ENCODE measurements at places on chromosomes 3 and 15.

DNA sequence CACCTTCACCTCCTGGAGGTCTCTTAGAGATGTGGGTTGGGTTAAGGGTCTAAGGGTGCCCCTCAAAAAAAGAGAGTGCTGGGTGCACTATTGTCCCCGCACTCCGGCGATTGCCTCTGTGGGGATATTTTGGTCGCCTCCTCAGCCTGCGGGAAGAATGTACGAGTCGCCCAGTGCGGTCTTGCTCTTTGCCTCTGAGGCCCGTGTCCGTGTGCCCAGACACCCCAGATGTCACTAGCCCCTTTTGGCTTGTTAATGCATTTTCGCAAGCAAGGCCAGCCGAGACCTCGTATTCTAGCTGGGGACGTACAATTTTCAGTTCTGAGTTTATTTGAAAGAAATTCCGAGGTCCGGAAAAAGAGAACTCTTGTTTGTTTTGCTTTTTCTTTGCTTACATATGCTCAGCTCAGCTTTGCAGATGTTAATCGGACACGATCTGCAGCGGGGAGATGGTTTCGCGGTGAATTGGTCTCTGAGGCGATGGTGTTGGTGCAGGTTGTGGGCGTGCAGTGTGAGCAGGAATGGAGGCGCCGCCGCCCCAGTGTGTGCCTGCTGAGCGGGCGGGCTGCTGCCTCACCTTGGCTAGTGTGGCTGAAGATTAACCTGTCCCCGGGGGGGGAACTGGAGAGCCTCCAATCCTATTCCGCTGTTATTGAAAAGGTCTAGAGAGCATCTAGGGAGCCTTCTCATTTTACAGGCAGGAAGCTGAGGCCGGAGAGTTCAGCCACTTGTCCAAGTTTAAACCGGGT lies 1.4 kb downstream of the ST6GAL1 start:
- no peak for DNase-seq

- DNase-seq, result no peak
These were observed 16.5 kb upstream of the CYP11A1 start for GRCh38 chr15:74383695-74384565.

DNA sequence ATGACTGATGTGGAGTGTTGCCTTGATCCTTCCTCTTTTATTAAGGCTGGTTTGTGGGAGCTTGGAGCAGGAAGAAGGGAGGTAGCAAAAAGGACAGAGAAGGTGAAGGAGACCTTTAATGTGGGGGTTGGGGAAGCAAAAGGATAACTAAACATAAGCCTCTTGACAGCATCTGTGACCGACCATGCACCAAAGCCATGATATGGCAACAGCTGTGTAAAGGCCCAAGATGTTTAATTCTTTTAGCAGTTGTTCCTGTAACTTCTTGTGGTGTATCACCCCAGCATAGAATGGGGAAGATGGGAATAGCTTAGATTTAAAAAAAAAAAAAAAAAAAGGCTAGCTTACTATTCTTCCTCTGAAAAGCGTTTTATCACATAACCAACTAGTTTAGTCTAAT lies 194.7 kb downstream of the KLHL25 start:
- DNase-seq, result no peak

DNA sequence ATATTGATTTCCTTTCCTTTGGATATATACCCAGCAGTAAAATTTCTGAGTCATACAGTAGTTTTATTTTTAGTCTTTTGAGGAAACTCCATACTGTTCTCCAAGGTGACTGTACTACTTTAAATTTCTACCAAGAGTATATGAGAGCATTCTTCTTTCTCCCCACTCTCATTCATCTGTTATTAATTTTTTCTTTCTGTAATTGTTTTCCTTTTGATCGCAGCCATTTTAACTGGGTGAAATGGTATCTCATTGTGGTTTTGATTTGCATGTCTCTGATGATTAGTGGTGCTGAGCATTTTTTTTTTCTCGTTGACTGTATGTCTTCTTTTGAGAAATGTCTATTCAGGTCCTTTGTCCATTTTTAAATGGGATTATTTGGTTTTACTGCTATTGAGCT lies 18.3 kb upstream of the VGLL3 start:
- DNase-seq, result no peak

- no peak for DNase-seq
These were observed 144.2 kb downstream of the IL1RAP start for GRCh38 chr3:190658106-190658505.

GRCh38 chr3:98058244-98058960 lies 23.3 kb upstream of the GABRR3 start:
- no peak for DNase-seq

GRCh38 chr3:177530908-177531307 lies 333.6 kb upstream of the TBL1XR1 start:
- no peak for DNase-seq

DNA sequence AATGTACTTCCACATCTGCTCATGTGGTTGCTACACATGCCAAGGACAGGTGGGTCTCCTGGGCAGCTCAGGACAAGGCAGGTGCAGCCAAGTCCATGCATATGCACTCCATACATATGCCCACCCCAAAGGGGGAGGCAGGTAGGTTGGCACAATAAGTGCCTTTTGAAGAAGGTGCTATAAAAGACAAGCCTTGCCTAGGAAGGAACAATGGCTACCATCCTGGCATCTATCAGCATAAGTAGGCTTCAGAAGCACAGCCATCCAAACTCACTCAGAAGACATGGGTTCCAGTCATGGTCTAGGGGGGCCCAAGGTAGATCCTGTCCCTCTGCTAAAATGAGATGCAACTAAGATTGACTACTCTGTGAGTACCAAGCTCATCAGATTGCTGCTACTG lies 34.6 kb downstream of the NBEAL2 start:
- no peak for DNase-seq

GRCh38 chr3:133487920-133488540 lies 85.5 kb upstream of the CDV3 start:
- DNase-seq, result no peak

GRCh38 chr3:180278583-180279188 lies 241.9 kb upstream of the PEX5L start:
- DNase-seq, result no peak

DNA sequence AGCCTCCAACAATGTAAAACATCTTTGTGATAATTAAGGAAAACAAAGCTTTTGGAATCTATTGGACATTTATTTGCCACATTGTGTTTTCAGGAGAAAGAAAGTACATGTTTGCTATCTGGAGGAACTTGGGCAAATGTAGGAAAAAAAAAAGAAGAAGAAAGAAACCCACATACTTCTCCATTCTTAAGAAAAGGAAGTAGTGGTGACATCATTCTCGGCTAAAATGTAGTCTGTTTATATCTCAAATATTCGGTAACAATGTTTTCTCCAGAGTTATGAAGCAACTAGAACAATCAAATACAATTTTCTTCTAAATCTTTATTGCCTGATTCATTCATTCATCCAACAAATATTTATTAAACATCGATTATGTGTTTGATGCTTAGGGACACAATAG lies 2.3 kb upstream of the TGFBR2 start:
- no peak for DNase-seq

- DNase-seq, result peak; percentile 78
These were observed 168.1 kb downstream of the VPS13C start for GRCh38 chr15:61892140-61892539.

DNA sequence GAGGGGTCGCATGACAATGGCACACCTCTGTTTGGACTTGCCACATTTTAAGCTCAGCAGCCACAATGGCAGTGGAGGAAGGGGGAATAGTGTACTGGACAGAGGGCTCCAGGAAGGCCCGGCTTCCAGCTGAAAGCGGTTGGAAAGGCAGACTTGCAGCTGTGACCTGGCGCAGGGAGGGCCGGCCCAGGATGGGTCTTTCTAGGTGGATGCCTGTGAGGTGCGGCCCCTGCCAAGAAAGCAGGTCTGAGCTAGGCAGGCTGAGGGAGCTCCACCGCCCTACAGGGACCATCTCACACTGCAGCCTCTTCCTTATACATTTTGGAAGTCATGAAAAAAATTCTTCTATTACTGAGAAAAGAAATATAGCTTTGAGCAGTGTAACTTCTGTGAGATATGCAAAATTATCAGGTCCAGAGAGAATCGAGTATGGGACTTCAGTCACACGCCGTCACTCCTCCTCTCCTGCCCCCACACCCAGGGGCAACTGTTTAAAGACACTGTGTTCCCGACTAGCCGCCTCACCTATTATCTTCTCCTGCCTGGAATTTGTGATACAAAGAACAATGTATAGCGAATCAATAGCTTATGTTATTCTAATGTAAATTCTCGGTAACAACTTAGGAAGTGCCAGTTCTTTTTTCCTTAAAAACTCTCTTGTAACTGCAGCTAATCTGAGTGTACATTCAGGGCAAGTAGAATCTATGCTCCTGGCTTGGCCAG lies 331.0 kb downstream of the OCA2 start:
- no peak for DNase-seq

DNA sequence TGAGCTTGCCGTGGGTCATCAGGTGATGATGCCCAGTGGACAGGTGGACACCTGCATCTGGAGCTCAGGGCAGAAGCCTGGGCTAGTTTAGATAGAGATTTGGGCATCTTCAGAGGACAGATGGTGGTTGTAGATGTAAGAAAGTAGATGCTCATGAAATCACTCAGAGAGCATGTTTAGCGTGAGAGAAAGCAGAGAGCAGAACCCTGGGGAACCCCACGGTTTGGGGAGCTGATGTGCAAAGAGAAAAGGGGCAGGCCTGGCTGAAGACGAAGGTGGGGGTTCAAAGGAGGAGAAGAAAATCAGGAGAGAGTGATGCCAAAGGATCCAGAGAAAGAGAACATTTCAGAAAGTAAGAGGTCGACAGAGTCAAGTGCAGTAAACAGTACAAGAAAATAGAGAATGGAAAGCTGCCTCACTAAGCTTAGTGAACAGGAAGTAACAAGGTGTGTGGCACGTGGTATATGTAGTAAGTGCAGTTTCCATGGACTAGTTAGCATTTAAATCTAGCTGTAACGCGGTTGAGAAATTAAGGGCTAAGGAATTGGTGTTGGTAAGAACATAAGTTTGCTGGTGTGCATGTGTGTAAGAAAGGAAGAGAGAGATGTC lies 13.5 kb downstream of the TIGIT start:
- no peak for DNase-seq

GRCh38 chr15:82305621-82306048 lies 43.0 kb downstream of the SAXO2 start:
- DNase-seq, result no peak

- DNase-seq, result peak; percentile 50
These were observed 63.7 kb downstream of the LRCH3 start for GRCh38 chr3:197854596-197855343.

- no peak for DNase-seq
These were observed 410.1 kb upstream of the DPH6 start for GRCh38 chr15:35956056-35956455.

DNA sequence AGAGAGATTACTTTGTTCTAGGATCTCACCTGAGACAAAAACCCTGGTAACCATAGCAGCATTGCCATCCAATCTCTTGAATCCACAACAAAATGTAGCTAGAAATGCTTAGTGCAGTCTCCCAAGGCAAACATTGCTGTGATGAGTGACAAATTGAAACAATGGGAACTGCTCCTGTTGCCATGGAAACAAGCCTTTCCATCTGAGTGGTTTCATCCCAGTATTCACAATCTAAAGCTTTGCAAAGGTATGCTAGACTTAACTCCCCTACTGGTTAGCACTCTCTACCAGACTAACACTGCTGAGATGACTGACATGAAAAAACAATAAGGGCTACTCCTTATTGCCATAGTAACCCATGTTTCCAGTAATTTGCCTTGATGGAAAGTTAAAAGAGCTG lies 172.6 kb upstream of the CNTN3 start:
- peak; percentile 9 for DNase-seq

DNA sequence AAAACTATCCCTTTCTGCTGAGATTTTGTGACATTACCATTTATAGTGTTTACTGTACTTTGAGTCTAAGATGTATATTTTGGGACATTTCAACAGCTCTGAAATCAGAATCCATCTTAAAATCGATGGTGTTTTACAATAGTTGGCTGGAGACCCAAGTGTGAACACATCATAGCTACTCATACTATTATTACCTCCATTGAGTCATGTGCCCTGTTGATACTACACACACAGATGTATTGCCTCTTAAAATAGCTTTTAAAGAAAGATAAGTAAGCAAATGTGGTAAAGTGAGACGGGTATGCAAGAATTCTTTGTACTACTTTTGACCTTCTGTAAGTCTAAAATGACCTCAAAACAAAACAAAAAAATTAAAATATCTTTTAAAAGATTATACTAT lies 6.7 kb downstream of the LMOD3 start:
- no peak for DNase-seq

DNA sequence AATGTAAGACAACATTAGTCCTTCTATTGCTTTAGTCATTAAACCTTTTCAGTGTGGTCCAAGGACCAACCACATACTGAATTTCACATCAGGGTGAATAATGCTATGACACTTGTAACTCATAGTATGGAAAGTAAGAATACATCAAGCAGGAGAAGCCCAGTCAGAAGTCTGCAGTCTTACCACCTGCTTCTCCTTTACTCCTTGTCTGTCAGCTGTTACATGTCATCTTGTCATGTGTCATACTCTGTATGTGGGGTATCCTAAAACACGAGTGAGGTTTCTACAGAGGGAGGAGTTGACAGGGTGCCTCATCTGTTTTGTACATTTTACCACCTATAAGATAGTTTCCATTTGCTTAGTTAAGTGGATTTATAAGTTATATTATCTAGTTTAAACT lies 32.8 kb upstream of the EID1 start:
- no peak for DNase-seq

DNA sequence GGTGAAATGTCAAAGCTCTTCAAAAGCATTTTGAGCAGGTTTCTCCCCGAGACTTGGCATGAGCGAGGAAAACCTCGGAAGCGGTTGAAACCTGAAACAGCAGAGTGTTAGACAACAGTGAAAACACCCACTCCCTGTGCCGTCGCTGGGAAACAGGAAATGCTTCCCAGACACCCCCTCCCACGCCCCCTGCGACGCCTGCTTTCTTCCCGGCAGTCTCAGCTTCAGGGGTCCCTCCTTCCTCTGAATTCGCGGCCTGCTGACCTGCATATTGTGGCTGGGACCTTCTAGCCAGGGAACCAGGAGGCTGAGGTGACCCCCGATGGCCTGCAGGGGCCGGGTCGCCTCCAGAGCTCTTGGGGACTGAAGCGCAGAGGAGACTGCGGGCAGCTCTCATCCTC lies 250.6 kb upstream of the LYSMD4 start:
- DNase-seq, result no peak

DNA sequence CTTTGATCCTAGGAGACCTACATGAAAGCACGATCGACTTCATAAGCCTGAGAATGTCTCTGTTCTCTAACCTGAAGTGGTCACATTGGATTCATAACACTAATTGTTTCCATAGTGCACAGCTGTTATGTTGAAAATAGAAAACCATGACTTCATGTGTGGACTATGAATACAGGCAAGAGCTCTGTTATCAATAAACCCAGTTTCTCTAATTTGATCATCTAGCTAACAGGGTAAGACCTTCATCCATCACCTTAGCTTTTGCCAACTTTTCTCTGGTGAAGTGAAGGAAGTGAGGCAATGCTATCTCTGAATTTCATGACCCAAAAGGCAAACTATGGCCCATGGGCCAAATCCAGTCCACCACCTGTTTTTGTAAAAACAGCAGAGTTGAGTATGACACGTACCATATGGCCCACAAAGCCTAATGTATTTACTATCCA lies 27.2 kb downstream of the ABI3BP start:
- DNase-seq, result no peak

- DNase-seq, result no peak
These were observed 30.1 kb downstream of the SUCNR1 start for GRCh38 chr3:151903501-151903991.

GRCh38 chr3:7959094-7959493 lies 542.5 kb upstream of the LMCD1 start:
- DNase-seq, result no peak

GRCh38 chr15:51828621-51829375 lies 655 bp upstream of the TMOD3 start:
- DNase-seq, result no peak

GRCh38 chr3:58769065-58769464 lies 102.5 kb upstream of the FAM3D start:
- no peak for DNase-seq

GRCh38 chr3:27681249-27681748 lies 40.8 kb downstream of the EOMES start:
- DNase-seq, result peak; percentile 42

Data from NT2/D1 (cell line).